ENCODE measurements at places on chromosomes 13 and 19.

GRCh38 chr19:14073261-14073924 lies 807 bp downstream of the MISP3 start:
- peak; percentile 70 for DNase-seq

- no peak for DNase-seq
Measured at GRCh38 chr13:101726681-101727080, 274.2 kb downstream of the ITGBL1 start.

GRCh38 chr13:44932850-44933251 lies 56.4 kb downstream of the NUFIP1 start:
- no peak for DNase-seq

- DNase-seq, result no peak
Measured at GRCh38 chr19:4742723-4743646, 19.3 kb upstream of the DPP9 start.

DNA sequence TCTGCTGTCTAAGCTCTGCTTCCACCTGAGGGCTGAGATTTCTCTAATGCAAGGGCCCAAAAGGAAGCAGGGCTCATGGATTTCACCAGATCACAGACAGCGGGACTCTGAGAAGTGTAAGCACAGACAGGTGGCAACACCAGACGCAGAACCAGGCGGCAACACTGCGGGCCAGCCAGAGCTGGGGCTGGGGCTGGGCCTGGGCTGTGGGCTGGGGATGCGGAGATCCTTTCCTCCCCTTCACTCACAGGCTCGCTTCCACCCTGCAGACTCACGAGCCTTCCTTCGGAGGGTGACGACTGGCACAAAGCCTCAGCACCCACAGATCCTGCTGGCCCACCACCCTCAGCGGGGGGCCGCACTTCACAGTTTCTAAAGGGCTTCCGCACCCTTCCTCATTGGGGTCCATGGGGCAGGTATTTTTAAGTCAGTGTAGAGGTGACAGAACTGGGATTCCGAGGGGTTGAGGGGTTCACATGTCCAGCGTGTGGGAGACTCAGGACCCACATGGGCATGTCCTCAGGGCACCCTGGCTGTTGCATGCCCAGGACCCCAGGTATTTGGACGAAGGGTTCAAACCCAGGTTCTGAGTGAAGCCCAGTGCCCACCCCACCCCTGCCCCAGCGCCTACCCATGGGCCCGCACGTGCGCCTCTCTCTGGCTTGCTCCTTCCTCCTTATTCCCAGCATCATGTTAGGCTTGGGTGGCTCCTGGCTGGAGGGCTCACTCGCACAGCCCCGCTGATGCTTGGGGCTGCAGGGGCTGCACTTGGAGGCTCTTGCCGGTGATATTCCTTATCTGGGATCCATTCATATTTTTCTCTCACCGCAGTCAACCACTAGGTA lies 137.3 kb upstream of the GPR12 start:
- no peak for DNase-seq

- DNase-seq, result no peak
Measured at GRCh38 chr19:34432797-34433196, 4.6 kb downstream of the UBA2 start.

DNA sequence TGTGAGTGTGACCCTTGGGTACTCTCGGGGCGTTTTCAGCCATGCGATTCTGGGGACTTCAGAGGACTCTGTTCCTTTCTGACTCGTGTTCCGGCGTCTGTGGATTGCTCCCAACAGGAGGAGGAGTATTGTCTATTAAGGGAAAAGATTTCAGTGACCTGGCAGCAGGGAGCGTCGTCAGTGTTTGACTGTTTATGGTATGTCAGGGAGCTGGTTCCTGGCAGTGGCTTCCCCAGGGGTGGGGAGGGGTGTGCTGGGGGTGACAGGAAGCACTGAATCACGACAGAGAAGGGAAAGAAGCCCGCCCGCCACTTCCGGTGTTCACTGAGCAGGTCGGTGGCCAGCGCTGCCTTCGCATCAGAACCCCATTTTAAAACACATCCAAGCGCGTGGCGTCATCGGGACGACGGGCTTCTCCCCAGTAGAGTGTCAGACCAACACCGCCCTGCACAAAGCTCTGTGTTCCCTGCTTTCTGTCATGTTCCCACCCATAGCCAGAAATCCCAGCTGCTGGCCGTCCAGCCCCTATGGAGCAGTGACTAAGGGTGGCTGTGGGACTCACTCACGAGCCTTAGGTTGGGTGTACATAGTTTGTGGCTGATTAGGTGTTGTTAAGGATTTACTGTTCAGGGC lies 33.8 kb downstream of the COL4A2 start:
- DNase-seq, result peak; percentile 30

All from stimulated activated CD4-positive, alpha-beta T cell treated with anti-CD3 and anti-CD28 coated beads, Interleukin-15, amount 100 ng/mL, for 1 hour (primary cell).